Thymus (tissue), 14 donors: ENCODE measurements at places on chromosomes 4 and X. TPM values are rescaled to one million over a fixed set of nuclear protein-coding genes. Genes with fewer than 3 reads are reported as not detected.

Gene PGAM4
- total RNA-seq: 0.14 TPM

Gene TRPC5OS
- 0.09 TPM for total RNA-seq

Gene ARFIP1
- total RNA-seq: 18.5 TPM

Gene TBC1D1
- total RNA-seq: 65.7 TPM

Gene NXT2
- 14.9 TPM for total RNA-seq

Gene ABCG2
- 1.4 TPM for total RNA-seq

Gene POLN
- total RNA-seq: 1.1 TPM

Gene CCDC149
- total RNA-seq: 1.5 TPM

Gene MAGEA3
- total RNA-seq: 0.05 TPM

Gene AMBN
- 0.19 TPM for total RNA-seq

Gene RNF175
- 0.19 TPM for total RNA-seq

Gene ZNF185
- 1.5 TPM for total RNA-seq

Gene EMCN
- 7.9 TPM for total RNA-seq

DNA sequence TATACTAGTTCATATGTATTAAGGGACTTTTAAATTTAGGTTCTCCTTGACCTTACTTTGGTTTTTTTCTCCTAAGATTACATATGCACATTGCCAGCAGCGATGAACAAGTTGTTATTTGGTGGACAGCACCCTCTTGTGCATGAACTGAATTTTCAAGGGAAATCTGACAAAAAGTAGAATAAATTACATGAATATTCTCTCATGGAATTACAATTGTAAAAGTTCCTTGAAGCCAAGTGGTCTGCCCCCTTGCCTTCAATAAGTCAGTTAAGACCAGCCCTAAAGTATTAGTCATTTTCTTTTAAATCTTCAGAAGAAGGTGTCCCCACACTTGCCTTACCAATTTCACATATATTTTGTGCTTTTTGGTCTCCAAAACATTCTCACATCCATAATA is 30.7 kb upstream of the SMARCA5 start:
- H3K36me3 ChIP-seq: no peaks in the 10 kb centered on the region
- no peak overlapping the region for H3K4me3 ChIP-seq
- H3K27me3 ChIP-seq: no peaks in the 10 kb centered on the region
- no peak overlapping the region for H3K27ac ChIP-seq
- peak; percentile 43 for DNase-seq

DNA sequence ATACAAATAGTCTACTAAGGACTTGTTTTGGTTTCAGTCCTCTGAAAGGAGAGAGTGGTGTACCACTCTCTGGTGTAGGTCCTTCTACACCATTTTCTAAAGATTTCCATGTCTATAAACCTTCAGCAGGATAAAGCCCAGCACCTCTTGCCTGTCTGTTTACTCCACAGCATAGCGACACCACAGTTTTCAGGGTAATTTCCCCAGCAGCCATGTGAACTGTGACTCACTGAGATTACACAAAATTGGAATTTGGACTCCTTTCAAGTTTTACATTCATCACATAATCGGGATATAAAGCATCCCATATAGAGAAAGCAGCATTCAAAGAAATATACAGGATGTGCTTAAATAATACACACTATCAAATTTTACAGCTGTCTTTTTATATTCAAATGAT is 229.6 kb downstream of the PRDM5 start:
- H3K36me3 ChIP-seq: no peaks in the 10 kb centered on the region
- no peaks in the 10 kb centered on the region for H3K4me1 ChIP-seq
- H3K27me3 ChIP-seq: no peaks in the 10 kb centered on the region
- H3K27ac ChIP-seq: no peak overlapping the region

DNA sequence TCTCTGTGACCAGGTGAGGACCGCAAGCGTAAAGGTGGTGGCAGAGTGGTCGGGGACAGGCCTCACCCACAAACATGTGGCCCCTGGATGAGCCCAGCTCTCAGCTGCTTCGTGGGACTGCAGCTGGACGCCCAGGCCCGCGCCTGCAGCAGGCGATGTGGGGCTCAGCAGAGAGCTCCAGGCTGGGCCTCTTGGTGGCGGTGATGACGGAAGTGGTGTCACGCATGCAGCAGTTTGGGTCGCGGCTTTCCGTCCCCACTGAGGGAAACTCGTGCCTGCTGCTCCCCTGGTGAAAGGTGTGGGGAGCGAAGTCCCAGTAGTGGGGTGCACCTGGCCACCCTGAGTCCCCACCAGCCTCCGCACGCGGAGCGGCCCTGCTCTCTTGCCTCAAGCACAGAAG is 26.9 kb downstream of the PCGF3 start:
- peaks cover 51% of the 10 kb centered on the region for H3K36me3 ChIP-seq
- no peaks in the 10 kb centered on the region for H3K4me1 ChIP-seq
- DNase-seq: no peak
- H3K4me3 ChIP-seq: no peak overlapping the region

GRCh38 chr4:129668092-129668491 is 572.1 kb downstream of the C4orf33 start:
- DNase-seq: no peak
- H3K36me3 ChIP-seq: no peaks in the 10 kb centered on the region
- H3K27ac ChIP-seq: no peak overlapping the region
- no peak overlapping the region for H3K4me3 ChIP-seq
- no peaks in the 10 kb centered on the region for H3K27me3 ChIP-seq

- H3K36me3 ChIP-seq: no peaks in the 10 kb centered on the region
- H3K4me3 ChIP-seq: no peak overlapping the region
- H3K27me3 ChIP-seq: no peaks in the 10 kb centered on the region
Measured at GRCh38 chr4:96099031-96099430, 259.1 kb downstream of the PDHA2 start.

DNA sequence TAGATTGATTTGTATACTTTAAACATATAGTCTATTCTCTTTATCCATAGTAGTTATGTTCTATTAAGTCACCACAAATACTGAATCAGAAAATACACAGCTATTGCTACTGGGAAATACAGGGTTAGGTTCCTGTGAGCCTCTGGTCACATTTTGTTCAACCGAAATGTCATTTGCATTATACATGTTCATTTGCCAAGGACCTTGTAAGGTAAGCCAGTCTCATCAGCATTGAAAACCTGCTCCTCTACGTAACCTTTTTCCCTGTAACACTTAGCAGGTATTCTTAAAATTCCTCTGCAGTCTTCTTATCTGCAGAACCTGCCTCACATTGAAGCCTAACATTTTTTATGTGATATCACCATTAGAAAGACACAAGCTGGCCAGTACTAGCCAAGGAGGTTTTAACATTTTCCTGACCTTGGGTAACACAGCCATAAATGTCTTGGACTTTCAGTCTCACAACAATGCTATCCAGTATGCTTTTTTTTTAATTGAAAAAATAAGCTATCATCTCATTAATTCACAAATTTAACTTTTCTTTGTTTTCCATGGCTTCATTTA is 765.7 kb upstream of the IGFBP7 start:
- H3K4me1 ChIP-seq: no peaks in the 10 kb centered on the region
- H3K36me3 ChIP-seq: no peaks in the 10 kb centered on the region
- no peaks in the 10 kb centered on the region for H3K27me3 ChIP-seq
- no peak overlapping the region for H3K4me3 ChIP-seq
- no peak for DNase-seq

GRCh38 chr4:169940460-169940859 is 85.7 kb downstream of the MFAP3L start:
- H3K36me3 ChIP-seq: no peaks in the 10 kb centered on the region
- H3K27ac ChIP-seq: no peak overlapping the region
- DNase-seq: no peak
- H3K4me1 ChIP-seq: no peaks in the 10 kb centered on the region

DNA sequence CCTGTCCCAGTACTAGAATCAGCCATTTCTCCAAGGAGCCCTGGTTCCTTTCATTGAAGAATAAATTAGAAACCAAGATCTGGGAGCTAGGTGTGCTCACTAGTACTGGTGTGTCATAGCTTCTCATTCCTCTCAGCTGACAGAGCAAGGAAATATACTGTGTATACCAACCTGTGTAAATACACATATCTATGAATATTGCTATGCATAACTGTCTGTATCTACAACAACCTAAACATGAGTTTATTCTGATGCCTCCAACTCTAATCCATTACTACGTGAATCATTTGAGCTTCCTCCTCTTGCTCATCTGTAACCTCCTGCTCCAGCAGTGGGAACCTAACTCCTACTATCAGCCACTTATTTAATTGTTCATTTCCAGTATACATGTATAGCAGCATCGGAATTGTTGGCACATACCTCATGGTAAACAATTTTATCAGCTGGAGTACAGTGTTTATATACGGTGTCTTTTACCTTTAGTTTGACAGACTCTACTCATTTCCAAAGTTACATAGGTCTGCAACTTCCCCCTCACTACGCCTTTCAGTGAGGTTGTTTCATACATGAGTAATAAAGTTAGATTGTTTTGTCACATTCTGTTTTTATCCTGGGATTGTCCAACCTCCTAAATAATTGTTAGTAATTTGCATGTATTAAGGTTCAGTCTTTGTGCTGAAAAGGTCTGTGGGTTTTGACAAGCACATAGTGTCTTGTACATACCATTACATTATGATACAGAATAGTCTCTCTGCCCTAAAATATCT is 7.1 kb upstream of the SCRG1 start:
- no peak for DNase-seq
- H3K27ac ChIP-seq: no peak overlapping the region
- no peaks in the 10 kb centered on the region for H3K4me1 ChIP-seq
- H3K27me3 ChIP-seq: no peaks in the 10 kb centered on the region

DNA sequence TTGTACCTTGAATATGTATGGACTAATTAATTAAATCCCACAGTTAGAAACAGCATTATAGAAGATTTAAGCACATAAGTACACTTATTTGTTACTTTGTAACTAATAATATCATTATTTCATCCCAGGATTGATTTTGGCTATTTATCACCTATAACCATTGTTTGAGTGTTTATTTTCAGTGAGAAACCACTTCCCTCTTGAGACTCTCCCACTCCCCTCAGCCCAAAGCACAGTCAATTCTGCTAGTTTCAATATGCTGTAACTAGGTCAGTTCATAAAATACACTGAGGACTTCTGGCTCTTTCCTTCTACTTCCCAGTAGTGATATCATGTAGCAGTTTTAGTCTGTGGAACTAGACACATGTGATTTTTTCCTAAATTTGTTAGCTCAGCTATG is 16.3 kb downstream of the OFD1 start:
- H3K27ac ChIP-seq: no peak overlapping the region
- no peaks in the 10 kb centered on the region for H3K4me1 ChIP-seq
- H3K4me3 ChIP-seq: no peak overlapping the region
- no peak for DNase-seq

GRCh38 chr4:87633243-87633642 is 16.8 kb upstream of the DMP1 start:
- H3K27me3 ChIP-seq: no peaks in the 10 kb centered on the region
- H3K36me3 ChIP-seq: no peaks in the 10 kb centered on the region
- no peak for DNase-seq
- no peaks in the 10 kb centered on the region for H3K4me1 ChIP-seq
- no peak overlapping the region for H3K27ac ChIP-seq

DNA sequence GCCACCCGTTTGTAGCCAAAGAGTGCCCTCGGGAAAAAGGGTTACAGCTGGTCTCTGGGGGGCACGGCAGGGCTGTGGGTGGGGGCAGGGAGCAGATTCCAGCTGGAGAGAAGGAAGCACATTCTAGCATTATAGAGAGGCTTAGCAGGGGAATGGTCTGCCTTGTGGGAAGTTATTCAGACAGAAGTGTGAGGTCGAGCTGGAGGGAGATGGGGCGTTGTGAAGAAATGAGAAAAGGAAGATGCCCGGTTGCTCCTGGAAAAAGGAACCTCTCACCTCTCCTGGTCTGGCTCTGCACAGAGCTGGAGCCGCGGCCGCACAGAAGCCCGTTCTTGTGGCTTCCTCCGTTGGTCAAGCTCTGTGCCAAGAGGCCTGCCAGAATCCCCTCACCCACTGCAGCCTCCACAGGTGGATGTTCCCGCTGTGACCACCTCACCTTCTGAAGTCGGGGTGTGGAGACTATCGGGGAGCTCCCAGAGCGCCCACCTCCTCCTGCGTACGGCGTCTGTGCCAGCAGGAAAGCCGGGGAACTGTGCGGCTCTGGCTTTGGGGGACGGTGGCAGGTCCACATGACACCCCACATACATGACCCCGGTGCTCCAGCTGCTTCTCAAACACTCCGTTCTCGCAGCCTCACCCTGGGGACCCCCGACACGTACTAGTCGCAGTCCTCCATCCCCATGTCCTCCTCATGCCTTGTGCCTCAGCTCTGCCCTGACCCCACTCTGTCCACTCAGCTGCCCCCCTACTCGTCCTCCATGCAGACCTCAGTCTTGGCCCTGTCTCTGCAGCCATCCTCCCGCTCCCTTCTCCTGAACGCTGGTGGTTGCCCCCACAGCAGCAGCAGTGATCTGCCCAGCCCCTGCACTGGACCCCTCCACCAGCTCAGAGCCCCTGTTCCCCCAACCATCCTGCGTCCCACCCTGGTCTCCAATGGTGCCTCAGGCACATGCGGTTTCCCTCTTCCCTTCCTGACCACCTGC is 52.2 kb upstream of the HGFAC start:
- peak overlapping the region; percentile 43 for H3K27ac ChIP-seq
- no peaks in the 10 kb centered on the region for H3K36me3 ChIP-seq
- H3K4me1 ChIP-seq: peaks cover 4% of the 10 kb centered on the region
- peaks cover 45% of the 10 kb centered on the region for H3K27me3 ChIP-seq
- no peak for DNase-seq
- no peak overlapping the region for H3K4me3 ChIP-seq

GRCh38 chrX:3680459-3680858 is 33.0 kb downstream of the PRKX start:
- H3K4me1 ChIP-seq: no peaks in the 10 kb centered on the region
- no peaks in the 10 kb centered on the region for H3K36me3 ChIP-seq
- H3K4me3 ChIP-seq: no peak overlapping the region
- DNase-seq: no peak

DNA sequence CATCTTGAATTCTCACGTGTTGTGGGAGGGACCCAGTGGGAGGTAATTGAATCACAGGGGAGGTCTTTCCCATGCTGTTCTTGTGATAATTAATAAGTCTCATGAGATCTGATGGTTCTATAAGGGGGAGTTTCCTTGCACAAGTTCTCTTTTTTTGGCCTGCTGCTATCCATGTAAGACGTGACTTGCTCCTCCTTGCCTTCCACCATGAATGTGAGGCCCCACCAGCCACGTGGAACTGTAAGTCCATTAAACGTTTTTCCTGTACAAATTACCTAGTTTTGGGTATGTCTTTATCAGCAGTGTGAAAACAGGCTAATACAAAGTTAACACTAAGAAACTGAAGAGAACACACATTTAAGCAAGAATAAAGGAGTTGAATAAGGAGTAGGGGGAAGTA is 16.0 kb downstream of the TBCK start:
- H3K4me3 ChIP-seq: no peak overlapping the region
- H3K4me1 ChIP-seq: no peaks in the 10 kb centered on the region
- no peaks in the 10 kb centered on the region for H3K36me3 ChIP-seq
- H3K27ac ChIP-seq: no peak overlapping the region

DNA sequence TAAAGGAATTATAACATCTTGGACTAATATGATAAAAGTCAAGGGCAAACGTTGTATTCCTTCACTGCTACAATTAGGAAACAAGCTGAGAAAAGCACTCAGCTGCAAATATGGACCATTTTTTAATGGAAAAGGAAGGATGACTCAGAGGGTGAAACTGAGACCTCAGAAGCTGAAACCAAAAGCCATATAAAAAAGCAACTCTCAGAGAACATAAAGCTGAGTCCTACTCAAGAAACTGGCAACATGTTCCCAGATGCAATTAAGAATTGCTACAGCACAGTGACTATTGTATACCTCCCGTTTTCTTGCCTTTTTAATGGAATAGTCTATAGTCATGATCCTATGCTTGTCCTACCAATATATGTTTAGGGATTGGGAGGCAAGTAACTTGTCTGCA is 1106.4 kb upstream of the INTU start:
- no peak for DNase-seq
- H3K36me3 ChIP-seq: no peaks in the 10 kb centered on the region
- H3K27me3 ChIP-seq: no peaks in the 10 kb centered on the region
- no peaks in the 10 kb centered on the region for H3K4me1 ChIP-seq
- no peak overlapping the region for H3K4me3 ChIP-seq
